Stimulated activated CD4-positive, alpha-beta T cell treated with anti-CD3 and anti-CD28 coated beads, Interleukin-1b, Interleukin-23, amount 100 ng/mL, for 48 hours (primary cell): ENCODE measurements at places on chromosomes 3 and 15.

DNA sequence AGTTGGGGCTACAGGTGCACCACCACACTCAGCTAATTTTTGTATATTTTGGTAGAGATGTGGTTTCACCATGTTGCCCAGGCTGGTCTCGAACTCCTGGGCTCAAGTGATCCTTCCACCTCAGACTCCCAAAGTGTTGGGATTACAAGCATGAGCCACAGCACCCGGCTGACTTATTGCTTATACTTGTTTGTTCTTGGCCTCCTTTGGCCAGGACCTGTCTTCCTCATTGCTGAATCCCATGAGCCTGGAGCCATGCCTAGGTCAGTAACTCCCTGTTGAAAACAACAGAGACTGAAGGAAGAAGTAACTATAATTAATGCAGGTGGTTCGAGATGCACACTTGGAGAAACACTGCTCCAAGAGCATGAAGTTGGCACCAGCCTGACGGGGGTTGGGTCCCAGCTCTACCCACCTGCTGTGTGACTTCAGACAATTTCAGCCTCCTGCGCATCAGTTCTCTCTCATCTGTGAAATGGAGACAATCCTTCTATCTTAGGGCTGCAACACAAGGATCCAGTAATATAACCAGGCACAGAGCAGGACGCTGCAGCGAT, 38.9 kb downstream of the CPN2 start:
- no peak for DNase-seq

- DNase-seq: no peak
Measured at GRCh38 chr3:29591579-29591978, 310.7 kb downstream of the RBMS3 start.

- no peak for DNase-seq
Measured at GRCh38 chr15:55942332-55942731, 51.1 kb downstream of the NEDD4 start.

GRCh38 chr3:114207768-114208167, 28.9 kb upstream of the DRD3 start:
- DNase-seq: no peak

DNA sequence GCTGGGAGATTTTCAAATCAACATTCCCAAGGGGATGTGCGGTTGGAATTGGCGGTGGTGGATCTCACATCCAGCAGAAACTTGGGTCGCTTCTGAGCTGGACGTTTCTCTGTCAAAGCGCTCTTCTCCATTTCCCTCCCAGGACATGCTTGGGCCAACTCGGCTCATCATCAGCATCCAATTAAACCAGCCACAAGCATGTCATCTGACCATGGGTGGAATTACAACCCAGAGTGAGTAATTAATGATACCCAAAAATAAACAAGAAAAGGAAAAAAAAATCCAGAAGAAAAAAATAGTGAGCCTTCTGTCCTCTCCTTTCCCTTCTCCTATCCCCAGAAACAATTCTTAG, 111.2 kb downstream of the XXYLT1 start:
- DNase-seq: no peak

DNA sequence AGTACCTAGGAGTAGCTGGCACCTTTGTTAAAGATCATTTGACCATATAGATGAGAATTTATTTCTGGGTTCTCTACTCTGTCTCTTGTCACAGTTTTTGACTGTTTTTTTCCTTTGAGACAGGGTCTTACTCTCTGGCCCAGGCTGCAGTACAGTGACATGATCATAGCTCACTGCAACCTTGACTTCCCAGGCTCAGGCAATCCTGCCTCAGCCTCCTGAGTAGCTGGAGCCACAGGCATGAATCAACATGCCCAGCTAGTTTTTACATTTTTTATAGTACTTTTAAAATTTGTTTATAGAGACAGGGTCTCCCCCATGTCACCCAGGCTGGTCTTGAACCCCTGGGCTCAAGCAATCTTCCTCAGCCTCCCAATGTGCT, 45.0 kb downstream of the BCL2L10 start:
- DNase-seq: no peak

DNA sequence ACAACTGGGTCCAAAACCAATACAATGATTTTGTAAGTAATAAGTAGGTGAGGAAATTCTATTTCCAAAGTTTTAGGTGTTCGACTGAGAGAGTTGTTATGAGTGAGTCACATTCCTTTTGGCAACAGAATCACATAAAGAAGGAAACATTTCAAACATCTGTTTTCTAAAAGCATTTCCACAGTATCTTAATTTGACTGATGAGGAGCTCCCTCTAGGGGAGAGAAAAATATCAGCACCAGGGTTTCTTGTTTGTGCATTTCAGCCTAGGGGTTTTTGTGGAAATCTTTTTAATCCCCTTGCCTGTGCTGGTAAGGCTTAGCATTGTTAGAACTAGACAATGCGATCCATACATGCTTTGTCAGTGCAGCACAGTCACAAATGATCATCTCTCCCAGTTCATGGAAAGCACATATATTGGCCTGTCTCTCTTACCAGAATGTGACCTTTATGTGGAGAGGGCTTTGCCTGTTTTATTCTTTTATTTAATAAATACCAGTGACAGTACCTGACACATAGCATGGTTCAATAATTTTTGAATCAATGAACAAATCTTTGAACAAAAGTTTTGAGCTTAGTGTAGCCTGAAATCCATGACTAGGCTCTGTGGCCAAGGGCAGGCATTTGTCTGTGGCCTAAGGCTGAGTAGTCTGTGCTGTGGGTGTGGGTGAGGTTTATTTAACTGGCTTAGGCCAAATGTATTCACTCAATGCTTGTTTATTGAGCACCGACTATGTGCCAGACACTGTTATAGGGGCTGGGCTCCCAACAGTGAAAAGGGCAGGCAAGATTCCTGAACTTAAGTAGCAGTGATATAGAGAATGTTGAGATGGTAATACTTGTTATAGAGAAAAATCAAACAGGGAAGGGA, 21.1 kb upstream of the IQCF6 start:
- no peak for DNase-seq

- no peak for DNase-seq
Measured at GRCh38 chr3:183692436-183692835, 5.2 kb upstream of the YEATS2 start.

GRCh38 chr15:39244776-39245175, 336.1 kb upstream of the THBS1 start:
- no peak for DNase-seq

GRCh38 chr3:171295484-171296373, 164.5 kb downstream of the TNIK start:
- no peak for DNase-seq

- no peak for DNase-seq
Measured at GRCh38 chr15:31335989-31336592, 9.5 kb downstream of the KLF13 start.
